NCI-H82 (cell line): ENCODE measurements at places on chromosomes 13 and 19.

DNA sequence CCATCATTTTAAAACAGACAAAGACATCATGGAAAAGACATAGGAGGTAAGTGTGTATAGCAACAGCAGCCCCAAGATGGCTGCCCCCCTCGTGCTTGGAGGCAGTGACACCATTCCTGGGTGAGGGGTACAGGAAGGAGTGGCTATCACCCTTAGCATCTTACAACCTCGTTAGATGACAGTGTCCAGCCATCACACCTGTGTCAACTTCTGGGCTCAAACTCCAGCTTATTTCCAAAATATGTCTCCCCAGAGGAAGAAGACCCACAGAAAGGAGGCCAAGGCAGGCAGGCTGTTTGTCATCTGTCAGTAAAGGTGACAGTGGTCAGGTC, 27.5 kb downstream of the EPS15L1 start:
- no peak for DNase-seq

- DNase-seq: peak; percentile 62
Observed at GRCh38 chr13:79423801-79424642, 18.0 kb upstream of the RBM26 start.

DNA sequence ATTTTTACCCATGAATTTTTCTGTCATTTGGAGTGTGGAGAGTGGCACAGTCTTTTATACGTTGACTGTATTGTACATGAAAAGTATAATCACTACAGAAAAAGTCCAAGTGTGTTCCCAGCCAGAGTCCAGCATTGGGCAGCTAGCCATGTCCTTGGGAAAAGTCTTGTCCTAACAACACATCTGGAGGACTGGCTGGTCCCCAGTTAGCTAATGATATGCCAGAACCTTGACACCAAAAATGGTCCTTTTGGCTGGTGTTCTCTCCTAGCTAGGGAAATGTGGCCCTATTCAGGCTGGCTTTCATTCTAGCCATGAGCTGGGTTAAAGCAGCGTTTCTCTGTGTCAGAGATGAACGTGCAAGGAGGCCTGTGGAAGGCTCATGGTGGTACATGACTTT, 98.9 kb downstream of the ESD start:
- DNase-seq: no peak

DNA sequence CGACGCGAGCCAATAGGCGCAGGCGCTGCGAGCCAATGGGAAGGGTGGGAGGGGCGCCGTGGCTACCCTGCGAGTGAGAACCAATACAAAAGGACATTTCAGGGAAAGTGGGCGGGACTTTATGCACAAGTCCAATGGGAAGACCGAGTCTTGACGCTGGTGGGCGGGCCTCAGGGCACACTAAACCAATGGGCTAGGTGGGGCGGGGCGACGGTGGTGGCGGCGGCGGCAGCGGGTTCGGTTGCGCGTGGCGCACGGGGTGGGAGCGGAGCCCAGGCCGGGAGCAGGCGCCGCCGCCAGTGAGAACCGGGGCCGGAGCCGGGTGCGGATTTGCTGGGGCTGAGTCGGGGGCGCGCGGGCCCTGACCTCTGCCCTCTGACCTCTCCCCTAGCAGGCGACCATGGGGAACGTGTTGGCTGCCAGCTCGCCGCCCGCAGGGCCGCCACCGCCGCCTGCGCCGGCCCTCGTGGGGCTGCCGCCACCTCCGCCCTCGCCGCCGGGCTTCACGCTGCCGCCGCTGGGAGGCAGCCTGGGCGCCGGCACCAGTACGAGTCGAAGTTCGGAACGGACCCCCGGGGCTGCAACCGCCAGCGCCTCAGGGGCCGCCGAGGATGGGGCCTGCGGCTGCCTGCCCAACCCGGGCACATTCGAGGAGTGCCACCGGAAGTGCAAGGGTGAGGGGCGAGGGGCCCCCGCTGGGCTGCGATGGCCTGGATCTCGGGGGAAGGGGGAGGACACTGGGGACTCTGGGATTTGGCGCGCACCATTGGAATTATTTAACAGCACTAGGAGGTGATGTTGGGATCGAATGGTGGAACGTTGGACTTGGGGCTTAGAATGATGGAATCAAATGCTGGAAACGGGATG, at the start of gene TOMM40:
Gene TOMM40 (plus strand): TSS at position 239 of the 867 bp plus-strand sequence. CDS start 162 bp downstream, at position 401.
- DNase-seq: peak; percentile 54

DNA sequence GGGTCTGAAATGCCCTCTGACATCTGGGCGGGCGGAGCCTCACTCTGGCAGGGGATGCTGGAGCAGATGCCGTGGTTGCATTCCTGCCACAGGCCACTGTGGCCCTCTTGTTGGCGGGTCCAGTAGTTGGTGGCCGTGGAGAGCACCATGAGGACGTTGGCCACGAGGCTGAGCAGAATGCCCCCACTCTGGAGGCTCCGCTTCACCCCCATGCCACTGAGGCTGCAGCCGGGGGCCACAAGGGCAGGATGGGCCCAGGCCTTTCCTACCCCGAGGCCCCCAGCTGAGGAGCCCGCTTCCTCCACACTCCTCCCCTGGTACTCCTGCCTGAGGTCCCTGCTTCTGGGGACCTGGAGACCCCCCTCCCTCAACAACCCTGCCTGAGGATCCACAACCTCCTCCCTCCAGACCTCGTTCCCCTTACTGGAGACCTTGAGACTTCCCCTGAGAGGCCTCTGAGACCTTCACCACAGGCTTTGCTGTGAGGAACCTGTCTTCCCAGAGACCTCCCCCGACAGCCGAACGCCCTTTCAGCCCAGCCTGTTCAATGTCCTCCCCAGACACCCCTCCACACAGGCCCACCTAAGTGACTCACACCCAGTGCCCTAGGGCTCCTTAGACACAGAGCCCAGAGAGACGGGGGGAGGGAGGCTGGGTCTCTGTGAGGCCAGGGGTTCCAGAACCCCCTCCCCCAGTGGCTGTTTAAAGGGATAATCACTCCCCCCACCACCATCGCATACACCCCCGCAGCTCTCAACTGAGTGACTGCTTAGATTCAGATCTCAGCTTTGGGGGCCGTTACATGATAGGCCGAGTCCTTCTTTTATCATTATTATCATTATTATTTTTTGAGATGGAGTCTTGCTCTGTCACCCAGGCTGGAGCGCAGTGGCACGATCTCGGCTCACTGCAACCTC, at the start of gene CLDND2:
Gene CLDND2 (minus strand): TSS at position 638 of the 917 bp plus-strand sequence. CDS start 426 bp downstream, at position 212.
- DNase-seq: peak; percentile 20

DNA sequence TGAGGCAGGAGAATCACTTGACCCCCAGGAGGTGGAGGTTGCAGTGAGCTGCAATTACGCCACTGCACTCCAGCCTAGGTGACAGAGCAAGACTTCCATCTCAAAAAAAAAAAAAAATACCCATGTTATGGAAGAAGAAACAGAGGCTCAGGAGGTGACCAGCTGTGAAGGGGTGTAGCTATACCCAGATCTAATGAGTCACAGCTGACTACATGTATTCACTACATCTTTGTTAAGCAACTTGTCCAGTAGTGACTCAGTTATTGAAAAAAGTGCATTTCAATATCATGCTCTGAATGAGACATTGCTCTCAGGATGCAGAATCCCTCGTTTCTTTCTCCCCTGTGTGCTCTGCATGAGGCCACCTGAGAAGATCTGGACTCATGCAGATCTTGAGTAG, 16.1 kb upstream of the SPART start:
- no peak for DNase-seq
